ENCODE measurements at places on chromosomes 5 and 9.

DNA sequence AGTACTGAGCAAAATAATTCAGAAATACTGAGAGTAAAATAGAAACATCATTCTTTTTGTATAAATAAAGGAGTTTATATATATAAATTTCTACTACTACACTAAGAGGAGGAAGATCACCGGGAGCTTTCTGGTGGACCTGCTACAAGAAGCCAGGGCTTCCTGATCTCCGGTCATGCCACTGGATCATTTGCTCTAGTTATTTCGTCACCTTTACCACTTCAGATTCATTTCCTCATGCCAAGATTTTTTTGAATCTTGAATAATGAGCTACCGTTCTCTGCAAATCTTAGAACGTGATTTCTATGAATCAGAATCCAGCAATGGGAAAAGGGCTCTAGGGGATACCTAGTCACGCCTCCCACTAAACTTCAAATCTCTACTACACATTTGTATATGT is 51.9 kb upstream of the TBC1D9B start:
- DNase-seq = no peak

DNA sequence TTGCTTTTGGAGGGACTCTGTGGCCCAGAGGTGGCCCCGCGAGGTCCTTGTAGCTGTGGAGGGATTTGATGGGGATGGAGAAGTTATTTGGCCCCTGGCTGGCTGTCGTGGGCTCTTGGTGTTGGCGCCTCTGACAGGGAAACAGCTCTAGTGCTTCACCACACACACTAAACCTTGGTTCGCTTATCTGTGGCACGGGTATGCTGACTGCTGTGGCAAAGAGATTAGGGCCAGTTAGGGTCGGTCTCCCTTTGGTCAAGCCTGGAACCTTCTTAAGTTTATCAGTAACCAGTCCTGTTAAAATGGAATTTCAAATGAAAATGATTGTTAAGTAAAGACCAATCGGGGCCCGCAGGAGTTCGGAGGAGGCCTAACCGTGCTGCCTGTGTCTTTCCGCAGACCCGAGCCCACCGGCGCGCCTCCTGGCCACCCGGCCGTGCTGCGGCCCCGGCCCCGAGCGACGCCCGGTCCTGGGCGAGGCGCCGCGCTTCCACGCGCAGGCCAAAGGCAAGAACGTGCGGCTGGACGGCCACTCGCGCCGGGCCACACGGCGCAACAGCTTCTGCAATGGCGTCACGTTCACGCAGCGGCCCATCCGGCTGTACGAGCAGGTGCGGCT is 28.4 kb downstream of the NEURL1B start:
- no peak for DNase-seq

DNA sequence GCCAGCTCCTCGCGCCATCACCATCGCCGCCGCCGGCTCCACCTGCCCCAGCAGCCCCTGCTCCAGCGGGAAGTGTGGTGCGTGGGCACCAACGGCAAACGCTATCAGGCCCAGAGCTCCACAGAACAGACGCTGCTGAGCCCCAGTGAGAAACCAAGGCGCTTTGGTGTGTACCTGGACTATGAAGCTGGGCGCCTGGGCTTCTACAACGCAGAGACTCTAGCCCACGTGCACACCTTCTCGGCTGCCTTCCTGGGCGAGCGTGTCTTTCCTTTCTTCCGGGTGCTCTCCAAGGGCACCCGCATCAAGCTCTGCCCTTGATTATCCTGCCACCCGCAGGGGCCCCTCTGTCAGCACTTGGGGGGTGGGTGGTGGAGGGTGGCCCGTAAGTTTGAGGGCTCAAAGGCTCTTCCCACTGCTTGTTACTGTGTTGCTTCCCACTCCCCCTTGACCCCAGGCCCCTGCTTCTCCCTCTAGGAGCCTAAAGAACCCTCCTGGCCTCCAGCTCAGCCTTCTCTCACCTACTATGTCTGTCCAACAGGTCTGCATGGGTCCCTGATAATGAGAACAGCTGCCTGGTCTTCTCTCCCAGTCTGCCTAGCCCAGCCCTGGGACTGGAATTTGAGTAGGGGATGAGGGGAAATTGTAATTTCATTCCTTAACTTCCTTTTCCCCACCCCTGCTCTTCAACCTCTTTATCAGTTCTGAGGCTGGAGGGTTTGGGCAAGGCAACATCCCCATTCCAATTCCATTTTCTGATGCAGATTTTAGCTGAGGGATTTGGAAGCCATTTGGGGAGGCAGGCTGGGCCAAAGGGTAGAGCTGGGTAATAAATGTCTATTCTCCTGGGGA is 9.0 kb downstream of the RACK1 start:
- DNase-seq = no peak

- DNase-seq = no peak
Measured at GRCh38 chr9:95092262-95093072, 225.0 kb downstream of the FANCC start.

GRCh38 chr9:91711755-91712601 is 238.1 kb downstream of the ROR2 start:
- peak; percentile 60 for DNase-seq

GRCh38 chr9:124499216-124499615 is 8.0 kb downstream of the NR5A1 start:
- no peak for DNase-seq

DNA sequence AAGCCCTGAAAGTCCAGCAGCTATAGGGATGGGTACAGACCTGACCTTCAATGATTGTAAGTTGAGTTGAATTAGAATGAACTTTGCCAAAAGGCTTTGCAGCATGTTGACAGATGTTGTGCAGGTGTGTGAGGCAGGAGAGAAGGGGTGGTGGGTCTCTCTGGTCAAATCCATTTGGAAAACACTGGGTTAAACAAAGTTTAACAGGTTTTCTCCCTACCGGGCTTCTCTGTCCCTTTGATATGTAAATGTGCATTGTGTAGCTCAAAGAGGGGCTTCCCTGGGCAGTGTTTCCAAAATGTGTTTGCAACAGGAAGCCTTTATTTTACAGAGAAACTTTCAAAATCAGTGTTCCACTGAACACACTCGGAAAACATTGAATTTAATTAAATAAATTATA is 72.1 kb upstream of the BRINP1 start:
- DNase-seq = no peak

- DNase-seq = no peak
Measured at GRCh38 chr5:91684625-91685024, 301.5 kb upstream of the ARRDC3 start.
